ENCODE measurements at places on chromosomes 5 and 9. TPM values are rescaled to one million over a fixed set of nuclear protein-coding genes. Genes with fewer than 3 reads are reported as not detected.

Gene KCNV2
- not detected for total RNA-seq

Gene PCDHGA3
- 0.57 TPM for total RNA-seq

Gene TTC1
- 63.7 TPM for total RNA-seq

Gene PCDHA13
- not detected for total RNA-seq

Gene C9orf50
- total RNA-seq: not detected

All from LHCN-M2 (cell line).